ENCODE measurements at places on chromosomes 11 and 22.

GRCh38 chr11:134932761-134933160 lies 520.7 kb upstream of the B3GAT1 start:
- no peak for DNase-seq

GRCh38 chr11:61569018-61569417 lies 11.9 kb downstream of the SYT7 start:
- DNase-seq: no peak

GRCh38 chr11:82733444-82734119 lies at the start of gene FAM181B:
Gene FAM181B, minus strand, starts transcription at chr11:82733864. Its CDS starts 135 bp downstream, at chr11:82733729.
- DNase-seq: peak; percentile 35

- DNase-seq: no peak
Measured at GRCh38 chr22:41762980-41763779, 37.3 kb upstream of the CCDC134 start.

GRCh38 chr22:42434748-42435425 lies 2.7 kb upstream of the NFAM1 start:
- no peak for DNase-seq

DNA sequence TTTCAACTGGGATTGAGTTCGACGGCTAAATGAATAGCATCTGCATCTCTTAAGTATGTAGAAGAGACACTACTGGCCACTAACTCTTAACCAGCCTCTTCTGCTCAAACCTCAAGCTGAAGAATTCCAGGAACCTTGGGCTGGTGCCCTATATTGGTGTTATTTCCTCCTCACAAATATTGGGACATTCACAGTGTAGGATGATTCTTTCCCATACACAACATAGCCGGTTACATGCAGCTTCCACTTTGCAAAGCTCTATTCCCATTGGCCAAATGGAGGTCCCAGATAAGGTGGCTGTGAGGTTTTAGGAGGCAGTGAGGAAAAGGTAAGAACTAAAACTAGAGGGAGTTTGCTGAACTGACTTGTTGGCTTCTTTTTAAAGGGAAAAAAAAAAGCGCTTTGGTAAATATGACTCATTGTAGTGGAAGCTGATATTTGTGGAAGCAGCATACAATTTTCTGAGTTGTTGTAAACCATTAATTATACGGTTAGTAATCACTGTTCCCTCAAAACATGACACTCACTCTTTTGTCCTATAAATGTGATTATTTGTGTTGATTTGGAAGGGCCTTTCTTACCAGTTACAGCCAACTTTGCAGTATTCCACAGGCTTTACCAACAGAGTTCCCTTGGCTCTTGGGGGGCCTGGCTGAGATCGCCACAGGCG lies 17.6 kb downstream of the C22orf31 start:
- peak; percentile 48 for DNase-seq

GRCh38 chr11:69744435-69744834 lies 30.7 kb downstream of the FGF4 start:
- peak; percentile 90 for DNase-seq

DNA sequence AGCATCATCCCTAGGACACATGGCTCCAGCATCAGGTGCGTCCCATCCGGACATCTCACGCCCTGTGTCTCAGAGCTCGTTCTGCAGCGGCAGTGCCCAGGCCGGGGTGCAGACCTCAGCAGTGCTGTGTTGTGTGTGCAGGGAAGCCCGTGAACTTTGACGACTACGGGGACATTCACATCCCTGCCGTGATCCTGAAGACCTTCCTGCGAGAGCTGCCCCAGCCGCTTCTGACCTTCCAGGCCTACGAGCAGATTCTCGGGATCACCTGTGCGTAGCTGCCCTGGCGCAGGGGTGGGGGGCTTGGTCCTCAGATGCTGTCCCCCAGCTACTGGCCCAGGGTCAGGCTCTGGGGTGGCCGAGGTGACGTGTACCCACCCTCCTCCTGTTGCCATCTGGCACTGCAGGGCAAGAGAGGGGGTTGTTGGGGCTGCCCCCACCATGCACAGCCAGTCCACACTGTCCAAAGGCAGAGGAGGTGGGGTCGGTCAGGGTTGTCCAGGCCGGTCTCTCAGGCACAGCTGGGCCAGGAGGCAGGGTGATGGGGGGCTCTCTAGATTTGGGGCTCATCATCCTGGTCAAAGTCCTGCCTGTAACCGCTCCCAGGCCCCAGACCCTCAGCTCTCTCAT lies 96.5 kb downstream of the ARHGAP8 start:
- no peak for DNase-seq

DNA sequence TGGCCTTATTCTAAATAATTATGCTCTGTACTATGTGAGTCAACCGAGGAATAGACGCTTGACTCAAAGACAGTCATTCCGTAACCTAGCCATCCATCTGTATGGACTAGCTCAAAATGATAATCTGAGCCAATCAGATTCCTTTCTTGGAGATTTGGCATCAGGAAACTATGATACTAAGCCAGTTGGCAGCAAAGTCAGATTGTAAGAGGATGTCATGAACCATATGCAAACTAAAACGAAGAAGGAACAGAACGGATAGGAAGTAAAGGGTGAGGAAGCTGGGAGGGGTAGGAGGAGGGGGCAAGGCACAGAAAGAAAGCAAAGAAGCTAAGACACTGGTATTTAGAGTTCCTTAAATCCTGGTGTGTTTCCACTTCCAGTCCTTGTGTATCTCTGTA lies 10.7 kb upstream of the SESN3 start:
- no peak for DNase-seq
